H1 (cell line): ENCODE measurements at places on chromosomes 1 and 21.
A peak's percentile ranks its signal among the peaks of the same experiment; 100 is the strongest.

GRCh38 chr1:51168936-51169335, 66.9 kb downstream of the C1orf185 start:
- DNase-seq: no peak

DNA sequence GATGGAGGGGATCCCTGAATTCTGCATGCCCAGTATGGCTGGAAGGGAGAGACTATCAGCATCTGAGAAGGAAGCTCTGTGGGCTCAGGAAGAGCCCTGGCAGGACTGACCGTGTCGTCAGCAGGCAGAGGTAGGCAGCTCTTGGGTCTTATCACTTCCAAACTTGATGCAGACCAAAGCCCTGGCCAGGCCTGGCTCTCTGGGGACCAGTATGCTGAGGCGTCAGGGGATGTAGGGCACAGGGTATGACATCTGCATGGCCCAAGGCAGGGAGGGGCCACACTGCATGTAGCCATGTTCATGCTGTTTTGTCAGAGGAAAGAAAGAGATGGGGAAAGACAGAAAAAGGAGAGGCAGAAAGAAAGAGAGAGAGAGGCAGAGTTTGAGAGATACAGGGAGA, 6.3 kb downstream of the FGR start:
- no peak for DNase-seq

DNA sequence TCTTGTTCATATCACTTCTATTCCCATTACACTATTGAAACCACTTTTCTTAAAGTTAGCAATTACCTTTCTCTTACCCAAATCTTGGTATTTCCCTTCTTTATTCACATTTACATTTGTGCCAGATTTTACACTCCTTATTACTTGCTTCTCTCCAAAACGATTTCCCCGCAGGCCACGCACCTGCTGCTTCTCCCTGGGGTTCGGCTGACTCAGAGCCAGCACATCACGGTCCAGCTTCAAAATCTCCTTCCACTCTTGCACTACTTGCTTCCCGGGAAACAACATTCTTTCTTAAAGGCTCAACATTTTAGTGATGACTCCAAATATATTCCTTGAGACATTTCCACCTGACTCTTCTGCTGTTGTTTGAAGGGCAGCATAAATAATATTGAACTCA, 20.7 kb downstream of the LHX9 start:
- DNase-seq: no peak

DNA sequence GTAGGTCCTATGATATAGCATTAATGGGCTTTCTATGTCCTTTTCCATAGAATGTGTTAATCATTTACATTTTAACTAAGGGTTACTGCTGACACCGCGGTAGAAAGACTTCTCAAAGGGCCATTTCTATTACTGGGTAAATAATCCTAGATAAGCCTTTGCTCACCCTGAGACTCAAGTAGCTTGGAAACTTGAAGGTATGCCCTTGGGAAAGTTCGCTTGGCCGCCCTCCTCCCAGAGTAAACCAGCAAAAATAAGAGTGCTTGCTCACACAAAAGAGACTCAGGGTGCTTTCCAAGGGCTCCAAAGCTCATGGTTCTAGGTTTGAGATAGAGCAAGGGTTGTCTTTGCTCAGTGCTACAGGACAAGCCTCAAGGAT, 85.8 kb upstream of the TMPRSS2 start:
- DNase-seq: peak; percentile 37

GRCh38 chr21:17436626-17437111, 76.2 kb upstream of the CXADR start:
- DNase-seq: no peak

DNA sequence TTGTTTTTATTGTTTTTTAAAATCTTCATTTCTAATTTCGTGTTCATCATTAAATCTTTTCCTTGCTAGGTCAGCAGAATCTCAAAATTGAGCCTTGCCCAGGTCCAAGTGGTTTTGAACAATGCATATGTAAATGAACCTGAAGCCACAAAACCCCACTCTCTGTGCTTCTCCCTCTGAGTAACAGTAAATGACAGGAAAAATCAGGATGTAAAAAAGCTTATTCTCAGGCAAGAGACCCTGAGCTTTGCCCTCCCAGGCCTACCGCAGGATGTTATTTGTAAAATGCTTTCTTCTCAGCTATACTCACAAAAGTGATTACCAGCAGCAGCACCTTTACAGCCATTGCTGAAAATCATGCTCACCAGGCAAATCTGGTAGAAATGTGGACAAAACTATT, 47.6 kb downstream of the TYW3 start:
- DNase-seq: no peak

- DNase-seq: no peak
Observed at GRCh38 chr1:212475151-212475550, 42.4 kb downstream of the NENF start.

DNA sequence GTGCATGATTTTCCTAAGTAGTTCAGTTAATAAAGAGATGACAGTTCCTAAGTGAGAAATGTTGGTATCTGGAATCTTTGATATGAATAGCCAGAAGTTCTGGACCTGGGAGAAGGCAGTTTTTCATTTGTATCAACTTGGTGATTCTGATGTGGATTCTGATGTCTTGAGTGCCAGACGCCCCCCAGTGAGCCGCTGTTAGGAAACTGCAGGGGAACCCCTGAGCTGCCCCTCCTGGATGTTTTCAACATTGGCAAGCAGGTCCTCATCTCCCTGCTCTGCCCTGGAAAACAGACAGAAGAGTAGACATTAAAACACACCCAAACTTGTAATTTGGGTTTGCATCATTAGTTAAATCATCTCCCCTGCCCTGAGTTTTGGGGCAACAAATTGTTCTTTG, 7.4 kb downstream of the ETS2 start:
- no peak for DNase-seq
